ENCODE measurements at places on chromosomes 7 and 10.

GRCh38 chr10:133241501-133242205 lies 4.0 kb downstream of the VENTX start:
- DNase-seq: peak; percentile 64

GRCh38 chr7:117682681-117683385 lies 190.4 kb downstream of the CTTNBP2 start:
- no peak for DNase-seq

DNA sequence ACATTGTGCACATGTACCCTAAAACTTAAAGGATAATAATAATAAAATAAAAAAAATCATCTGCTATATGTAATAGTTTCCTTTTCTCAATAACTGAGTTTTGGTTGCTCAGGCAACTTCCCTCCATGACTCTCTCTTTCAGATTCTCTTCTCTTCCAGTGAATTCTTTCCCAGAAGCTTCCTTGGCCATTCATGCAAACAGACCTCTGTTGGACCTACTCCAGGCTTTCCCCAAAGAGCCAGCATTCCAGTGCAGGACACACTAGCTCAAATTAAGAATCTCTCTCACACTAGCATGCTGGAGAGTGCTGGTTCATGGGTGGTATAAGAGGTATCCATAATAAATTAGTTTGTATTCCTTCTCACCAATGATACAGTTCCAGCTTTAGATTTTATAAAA lies 31.0 kb upstream of the ZEB1 start:
- DNase-seq: no peak

DNA sequence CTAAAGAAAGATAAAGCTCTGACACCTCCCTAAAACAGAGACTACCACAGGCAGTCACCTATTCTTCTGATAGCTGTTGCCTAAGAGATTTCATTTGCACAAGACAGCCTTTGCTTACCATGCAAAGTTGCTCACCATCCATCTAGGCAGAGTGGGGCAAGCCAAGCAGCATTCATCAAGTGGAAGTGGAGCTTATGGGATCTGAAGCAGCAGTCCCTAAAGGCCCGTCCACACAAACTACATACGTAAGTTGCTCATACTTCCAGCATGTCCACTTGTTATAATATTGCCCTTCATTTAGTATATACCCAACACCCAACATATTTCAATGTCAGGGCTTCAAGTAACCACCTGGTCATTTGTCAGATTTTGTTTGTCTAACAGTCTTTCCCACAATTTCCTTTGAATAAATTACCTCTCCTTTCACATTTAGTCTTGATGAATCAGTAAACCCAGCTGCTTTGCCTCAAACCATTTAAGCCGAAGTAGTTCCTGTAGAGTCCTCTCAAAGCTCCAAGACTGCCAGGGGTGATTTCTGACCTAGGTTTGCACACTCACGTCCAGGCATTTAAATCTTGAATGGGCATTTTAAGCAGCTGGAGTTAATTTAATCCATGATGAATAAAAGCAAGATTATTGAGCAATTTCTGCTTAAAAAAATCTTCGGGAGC lies 67.9 kb downstream of the ATAD1 start:
- no peak for DNase-seq

- no peak for DNase-seq
Observed at GRCh38 chr7:6475433-6476186, 27.9 kb upstream of the DAGLB start.

DNA sequence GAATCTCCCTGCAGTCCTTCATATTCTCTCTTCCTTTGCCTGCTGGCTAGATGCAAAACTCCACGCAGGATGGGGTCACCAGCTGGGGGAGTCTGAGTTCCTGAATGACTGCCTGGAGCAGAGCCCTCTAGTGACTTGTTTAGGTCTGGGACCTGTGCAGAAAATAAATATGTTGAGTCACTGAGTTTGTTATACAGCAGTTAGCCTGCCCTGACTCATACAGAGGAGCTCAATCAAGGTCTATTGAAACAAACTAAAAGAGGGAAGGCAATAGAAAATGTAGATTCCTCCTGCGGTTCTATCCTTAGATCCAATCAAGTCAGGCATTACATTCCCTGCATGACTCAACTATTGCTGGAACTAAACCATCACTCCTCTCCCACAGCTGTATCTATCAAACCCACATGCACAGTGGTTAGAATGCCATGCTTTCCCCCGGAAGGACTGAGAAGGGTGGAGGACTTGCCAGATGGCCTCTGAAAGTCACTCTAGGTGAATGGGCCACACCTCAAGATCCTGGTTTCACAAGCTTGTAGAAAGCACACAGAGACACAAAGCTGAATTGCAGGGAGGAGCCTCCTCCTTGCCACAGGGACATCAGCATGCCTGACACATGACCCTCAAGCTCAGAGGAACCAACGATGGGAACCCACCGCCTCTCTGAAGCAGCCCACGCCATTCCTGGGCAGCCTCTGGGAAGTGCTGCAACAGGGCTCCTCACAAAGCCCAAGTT lies 73.9 kb downstream of the SH3PXD2A start:
- DNase-seq: no peak

DNA sequence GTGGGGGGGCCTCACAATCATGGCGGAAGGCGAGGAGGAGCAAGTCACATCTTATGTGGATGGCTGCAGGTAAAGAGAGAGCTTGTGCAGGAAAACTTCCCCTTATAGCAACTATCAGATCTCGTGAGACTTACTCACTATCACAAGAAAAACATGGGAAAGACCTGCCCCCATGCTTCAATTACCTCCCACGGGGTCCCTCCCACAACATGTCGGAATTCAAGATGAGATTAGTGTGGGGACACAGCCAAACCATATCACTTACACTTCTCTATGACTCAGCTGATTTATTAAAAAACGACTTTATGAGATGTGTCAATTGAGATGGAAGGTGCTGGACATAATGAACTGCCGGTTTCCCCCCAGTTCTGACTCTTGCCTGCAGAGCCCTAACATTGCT lies 23.8 kb upstream of the CHN2 start:
- DNase-seq: no peak

DNA sequence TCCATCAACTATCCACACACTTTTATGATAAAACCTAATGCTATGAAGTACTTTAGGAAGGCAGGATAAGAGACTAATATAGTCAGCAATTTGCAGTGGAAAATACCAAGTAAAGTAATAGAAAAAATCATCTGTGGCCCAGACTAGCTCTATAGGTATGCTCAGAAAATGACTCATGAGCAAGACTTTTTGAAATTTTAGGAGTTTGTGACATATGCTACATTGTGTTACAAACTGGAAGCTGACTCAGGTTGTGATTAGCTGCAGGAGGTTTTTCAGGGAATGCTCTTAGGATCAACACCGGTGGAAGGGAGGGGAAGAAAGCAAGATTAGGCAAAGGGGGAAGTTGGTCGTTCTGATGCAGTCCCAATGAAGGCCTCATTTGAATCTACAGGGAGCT lies 56.1 kb downstream of the FEZF1 start:
- no peak for DNase-seq
